ENCODE measurements at places on chromosomes 2 and 18.

DNA sequence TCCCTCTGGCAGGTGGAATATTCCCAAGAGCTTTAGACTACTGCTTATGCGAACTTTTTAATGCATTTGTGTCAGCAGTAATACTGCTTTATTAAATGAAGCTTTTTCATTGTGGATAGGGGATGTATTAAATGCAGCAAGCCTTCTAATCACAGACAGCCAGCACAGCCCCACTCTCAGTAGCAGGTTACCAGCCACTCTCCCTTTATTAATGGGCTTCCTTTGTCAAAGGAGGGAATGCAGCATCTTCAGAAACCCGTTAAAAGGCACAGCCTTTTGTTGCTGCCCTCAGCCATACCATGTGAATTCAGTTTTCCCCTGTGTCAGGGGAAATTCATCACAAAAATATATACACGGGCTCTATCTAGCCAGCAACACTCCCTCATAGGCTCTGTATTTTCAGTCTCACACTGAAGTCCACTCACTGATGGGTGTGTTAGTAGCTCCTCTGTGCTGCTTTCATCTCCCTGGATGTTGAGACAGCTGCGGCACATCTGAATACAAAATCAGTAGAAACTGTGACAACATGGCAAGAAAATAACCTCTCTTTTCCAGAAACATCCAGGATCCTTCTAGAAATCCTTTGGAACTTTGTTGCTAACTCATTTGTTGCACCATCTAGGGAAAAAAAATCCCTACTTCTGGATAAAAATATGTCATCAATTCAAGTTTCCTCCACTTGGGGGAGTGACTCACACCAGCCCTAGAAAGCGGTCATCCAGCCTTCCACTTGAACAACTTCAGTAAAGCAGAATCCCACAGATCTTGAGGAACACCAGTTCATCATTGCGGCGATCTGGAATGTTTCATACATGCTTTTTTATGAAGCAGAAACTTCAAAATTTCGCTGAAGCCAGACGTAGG, 48.4 kb downstream of the LRRTM1 start:
- DNase-seq = no peak

DNA sequence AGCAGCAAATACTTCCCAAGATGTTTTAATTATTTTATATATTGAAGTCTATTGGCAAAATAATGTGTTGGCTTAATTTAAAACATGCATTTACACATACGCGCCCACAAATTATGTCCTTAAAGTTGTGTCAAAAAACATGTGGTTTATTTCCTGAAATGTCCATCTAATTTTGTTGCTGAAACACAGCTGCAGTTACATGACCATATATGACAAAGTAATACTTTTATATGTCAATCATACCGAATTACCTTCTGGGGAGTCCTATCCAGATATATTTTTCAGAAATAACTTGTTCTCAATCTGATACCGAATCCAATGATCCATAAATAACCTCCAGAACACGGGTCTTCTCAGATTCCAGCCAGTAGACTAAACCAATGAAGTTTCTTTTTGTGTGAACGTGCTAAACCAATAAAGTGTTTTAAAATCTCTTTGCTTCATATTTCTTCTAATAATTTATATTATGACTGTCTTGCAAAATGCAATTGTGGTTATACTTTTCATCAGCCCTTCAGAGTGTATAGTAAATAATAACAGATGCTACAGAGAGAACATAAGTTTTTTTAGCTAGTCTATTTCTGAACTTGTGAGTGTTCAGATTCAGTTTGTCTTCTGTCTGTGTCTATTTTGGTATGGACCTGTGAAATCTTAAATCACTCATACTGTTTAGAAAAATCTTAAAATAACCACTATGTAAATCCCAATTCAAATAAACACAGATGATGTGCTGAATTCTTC, 2.4 kb downstream of the SCG2 start:
- DNase-seq = no peak

DNA sequence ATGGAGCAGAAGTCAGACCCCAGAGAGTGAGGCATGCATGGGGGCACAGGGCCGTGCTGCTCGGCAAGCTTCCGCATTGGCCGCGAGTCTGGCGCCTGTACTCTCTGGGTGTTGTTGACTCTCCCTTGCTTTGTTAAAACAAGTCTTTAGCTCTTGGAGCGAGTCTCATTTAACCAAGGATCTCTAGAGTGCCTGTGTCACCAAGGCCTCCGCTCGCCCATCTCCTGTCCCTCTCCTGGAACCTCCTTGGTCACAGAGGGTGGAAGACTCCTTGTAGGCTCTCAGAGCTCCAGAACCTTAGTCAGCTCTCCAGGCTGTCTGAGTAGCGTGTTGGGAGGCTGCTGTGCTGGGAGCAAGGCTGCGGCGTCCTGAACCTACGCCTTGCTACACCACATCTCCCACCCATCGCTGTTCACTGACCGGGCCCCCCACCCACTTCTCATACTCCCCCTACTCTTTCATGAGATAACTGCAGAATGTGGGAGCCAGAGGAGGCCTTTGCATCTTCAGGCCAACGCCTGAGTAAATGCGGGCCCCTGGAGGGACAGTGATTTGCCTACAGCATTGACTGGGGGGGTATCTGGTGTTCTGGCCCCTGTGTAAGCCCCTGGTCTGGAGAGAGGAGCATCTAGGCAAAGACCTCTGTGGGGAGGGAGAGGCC, 66.1 kb downstream of the CIB4 start:
- DNase-seq = no peak

DNA sequence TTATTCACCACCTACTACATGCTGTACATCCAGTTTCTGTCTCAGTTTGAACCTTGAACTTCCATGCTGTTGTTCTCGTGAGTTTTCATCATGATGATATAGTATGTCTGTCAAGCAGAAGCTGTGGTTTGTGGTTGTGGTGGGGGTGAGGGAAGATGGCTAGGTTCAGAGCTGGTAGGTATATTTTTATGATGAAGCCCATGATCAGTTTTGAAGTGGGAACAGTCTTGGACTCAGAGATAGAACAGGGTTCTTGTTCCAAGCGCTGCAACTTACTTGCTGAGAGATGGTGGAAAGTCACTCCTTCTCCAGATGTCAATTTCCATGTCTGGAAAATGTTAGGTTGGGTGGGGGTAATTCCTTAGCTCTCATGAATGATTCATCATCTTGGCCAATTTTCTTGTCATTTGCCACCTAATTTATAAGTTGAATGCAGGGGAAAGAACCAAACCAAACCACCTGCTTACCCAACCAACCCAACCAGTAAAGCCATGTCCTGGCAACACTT, 21.6 kb downstream of the PMAIP1 start:
- no peak for DNase-seq

- no peak for DNase-seq
Measured at GRCh38 chr2:241774419-241775222, 2.0 kb upstream of the GAL3ST2 start.

- no peak for DNase-seq
Measured at GRCh38 chr18:46856973-46857372, 60.3 kb downstream of the PIAS2 start.

DNA sequence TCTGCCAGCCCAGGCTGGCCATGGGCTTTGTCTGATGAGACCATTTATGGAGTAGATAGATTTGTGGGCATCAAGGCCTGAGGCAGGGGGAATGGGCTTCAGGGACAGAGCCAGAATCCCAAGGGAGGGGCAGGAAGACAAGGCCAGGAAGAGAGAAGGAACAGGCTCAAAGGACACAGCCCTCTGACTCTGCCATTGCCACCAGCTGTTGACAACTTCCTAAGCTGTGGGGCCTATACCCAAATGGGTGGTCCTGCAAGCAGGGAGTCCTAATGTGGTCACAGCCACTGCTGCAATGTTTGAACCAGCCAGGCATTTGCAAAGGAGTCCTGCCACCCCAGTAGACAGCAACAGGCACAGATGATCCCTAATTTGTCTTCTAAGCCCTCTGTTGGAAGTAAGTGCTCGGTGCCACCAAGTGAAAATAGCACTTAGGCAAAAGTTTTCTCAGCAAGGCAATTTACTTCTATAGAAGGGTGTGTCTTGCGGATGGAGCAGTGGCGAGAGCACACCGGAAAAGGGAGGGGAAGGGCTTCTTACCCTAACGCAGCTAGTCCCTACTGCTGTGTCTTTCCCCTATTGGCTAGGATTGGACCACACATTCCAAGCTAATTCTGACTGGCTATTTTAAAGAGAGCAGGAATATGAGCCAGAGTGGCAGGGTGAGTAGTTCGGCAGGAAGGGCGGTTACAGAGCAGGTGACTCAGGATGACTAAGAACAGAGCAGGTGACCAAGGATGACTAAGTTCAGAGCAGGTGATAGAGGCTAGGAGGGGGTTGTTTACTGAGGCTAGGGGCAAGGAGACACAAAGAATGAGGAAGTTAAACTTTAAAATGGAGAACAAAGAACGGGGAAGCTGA, 47.2 kb downstream of the C1QL2 start:
- DNase-seq = no peak

DNA sequence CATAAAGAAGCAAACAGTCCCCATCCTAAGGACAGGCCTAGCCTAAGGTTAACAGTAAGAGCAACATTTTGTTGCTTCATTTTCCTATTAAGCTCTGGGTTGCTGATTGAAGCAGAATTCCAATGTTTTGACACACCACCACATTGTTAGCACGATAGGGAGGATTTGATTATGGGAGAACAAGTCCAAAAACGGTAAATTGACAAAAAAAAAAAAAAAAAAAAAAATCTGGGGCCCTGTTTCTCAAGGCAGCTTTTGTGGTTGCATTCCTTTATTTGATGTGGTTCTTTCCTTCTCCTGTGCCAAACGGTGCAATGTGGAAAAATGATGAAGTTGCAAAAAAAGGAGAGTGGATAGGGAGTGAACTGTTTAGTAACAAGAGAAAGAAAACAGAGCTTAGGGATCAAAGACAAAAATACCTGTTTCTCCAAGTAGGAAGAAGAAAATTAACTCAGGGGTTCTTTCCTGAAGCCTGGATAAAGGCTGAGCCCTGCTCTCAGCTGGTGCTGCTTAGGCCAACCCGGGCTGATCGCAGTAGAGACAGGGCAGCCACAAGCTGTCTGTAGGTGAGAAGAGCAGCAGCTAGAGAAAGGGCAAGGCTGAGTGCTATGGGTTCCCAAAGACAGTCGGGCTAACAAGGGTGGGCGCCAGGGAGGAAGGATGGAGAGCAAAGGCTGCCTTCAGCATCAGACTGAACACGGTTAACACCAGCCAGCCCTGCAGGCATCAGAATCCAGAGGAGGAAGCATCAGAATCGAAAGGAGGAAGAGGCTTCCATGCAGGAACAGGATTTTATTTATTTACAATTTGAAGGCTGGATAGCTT, 167.8 kb upstream of the FOSL2 start:
- no peak for DNase-seq

- no peak for DNase-seq
Measured at GRCh38 chr2:220556658-220557057, 929.2 kb downstream of the SLC4A3 start.

DNA sequence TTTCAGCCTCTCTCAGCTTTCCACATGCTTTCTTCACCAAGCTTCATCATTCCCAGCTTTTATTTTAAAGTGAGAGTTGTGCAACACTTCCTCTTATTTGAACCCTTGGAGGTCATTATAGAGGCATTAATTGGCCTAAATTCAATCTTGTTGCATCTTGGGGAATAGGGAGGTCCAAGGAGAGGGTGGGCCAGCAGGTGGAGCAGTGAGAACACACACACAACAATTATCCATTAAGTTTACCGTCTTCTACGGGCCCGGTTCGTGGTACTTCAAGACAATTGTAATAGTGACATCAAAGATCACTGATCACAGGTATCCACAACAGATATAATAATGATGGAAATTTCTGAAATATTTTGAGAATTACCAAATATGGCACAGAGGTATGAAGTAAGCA, 457.2 kb upstream of the SMIM21 start:
- DNase-seq = no peak

- DNase-seq = no peak
Measured at GRCh38 chr18:6170604-6171003, 244.1 kb downstream of the L3MBTL4 start.

GRCh38 chr2:133334923-133335322, 233.3 kb downstream of the NCKAP5 start:
- DNase-seq = no peak

Measured in body of pancreas (tissue), 4 donors.